ENCODE measurements at places on chromosomes 7 and 10. TPM values are rescaled to one million over a fixed set of nuclear protein-coding genes. Genes with fewer than 3 reads are reported as not detected.
A peak's percentile ranks its signal among the peaks of the same experiment; 100 is the strongest.

- DNase-seq, result no peak
These were observed 60.5 kb downstream of the SEMA3C start for GRCh38 chr7:80858141-80858903.

- DNase-seq, result no peak
These were observed 917.0 kb upstream of the GHITM start for GRCh38 chr10:83222300-83222699.

GRCh38 chr10:33453081-33454025 is 118.9 kb upstream of the NRP1 start:
- peak; percentile 76 for DNase-seq

- DNase-seq, result no peak
These were observed 5.8 kb downstream of the VSIR start for GRCh38 chr10:71767420-71768035.

- no peak for DNase-seq
These were observed 628 bp downstream of the HPSE2 start for GRCh38 chr10:99234791-99235657.

- DNase-seq, result peak; percentile 28
These were observed at the start of gene VWDE for GRCh38 chr7:12403287-12404181. VWDE (minus strand) TSS chr7:12403865; CDS start chr7:12403716, 149 bp downstream.

DNA sequence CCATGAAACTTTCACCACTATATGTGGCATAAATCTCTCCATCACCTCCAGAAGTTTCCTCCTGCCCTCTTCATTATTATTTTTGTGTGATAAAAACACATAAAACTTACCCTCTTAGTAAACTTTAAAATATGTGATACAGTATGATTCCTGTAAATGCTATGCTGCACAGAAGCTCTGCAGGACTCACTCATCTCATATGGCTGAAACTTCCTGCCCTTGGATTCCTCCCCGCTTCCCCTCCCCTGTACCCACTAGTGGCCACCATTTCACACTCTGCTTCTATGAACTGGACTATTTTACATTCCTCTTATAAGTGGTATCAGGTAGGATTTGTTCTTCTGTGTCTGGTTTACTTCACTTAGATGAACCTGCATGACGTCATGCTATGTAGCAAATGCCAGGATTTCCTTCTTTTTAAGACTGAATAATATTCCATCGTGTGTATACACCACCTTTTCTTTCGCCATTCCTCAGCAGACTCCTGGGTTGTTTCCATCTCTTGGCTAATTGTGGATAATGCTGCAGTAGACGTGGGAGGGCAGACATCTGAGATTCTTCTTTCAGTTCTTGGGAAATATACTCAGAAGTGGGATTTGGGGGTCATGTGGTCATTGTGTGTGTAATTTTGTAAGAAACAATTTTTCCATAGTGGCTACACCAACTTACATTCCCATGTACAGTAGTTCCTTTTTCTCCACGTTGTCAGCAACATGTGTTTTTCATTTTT is 335.2 kb downstream of the SDK1 start:
- no peak for DNase-seq

GRCh38 chr10:78925800-78926319 is 142.9 kb upstream of the ZMIZ1 start:
- peak; percentile 97 for DNase-seq

DNA sequence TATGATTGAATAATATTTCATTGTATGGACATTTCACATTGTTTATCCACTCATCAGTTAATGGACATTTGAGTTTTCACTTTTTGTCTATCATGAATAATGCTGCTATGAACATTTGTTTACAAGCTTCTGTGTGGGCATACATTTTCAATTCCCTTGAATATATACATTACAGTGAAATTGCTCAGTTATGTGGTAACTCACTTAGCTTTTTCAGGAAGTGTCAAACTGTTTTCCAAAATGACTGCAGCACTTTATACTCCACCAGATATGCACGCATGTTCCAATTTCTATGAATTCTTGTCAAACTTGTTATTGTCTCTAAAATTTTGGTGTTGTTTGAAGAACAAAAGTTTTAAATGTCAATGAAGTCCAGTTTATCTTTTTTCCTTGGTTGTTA is 401.2 kb downstream of the THSD7A start:
- DNase-seq, result no peak

- DNase-seq, result no peak
These were observed 573.2 kb downstream of the AUTS2 start for GRCh38 chr7:70171369-70171920.

GRCh38 chr7:46928719-46929118 is 653.2 kb downstream of the TNS3 start:
- DNase-seq, result no peak

DNA sequence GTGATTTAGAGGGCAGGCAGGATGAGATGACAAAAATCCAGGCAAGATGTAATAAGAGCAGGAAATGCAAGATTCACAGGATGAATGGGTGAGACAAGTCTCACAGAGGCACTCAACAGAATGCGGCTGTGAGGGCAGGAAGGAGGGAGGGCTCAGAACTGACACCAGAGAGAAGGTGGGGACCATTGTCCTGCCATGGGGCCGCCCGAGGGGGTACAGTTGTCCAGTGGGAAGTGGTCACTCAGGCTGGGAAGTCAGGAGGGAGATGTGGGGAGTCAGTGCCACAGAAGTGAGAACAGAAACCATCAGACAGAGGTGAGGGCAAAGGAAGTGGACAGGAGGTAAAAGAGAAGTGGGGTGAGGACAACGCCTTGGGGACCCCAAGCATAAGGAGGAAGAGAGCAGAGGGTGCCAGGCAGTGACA is 8.9 kb downstream of the HIP1 start:
- DNase-seq, result no peak

DNA sequence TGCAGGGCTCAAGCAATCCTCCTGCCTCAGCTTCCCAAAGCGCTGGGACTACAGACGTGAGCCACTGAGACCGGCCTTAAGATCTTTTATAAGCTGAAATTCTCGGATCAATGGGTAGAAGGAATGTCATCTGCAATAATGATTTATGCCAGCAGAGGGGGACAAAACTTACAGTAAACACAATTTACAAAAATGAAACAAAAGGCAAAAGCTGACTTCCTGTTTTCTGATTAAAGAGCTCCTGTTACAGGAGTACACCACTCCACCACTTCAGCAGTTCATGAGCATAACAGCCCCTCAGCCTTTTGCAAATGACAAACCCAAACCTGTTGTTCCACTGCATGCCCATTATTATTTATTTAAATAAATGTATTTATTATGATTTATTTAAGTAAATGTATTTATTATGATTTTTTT is 88.5 kb upstream of the ATP6V0A4 start:
- peak; percentile 40 for DNase-seq

- no peak for DNase-seq
These were observed 31.5 kb downstream of the INSIG1 start for GRCh38 chr7:155329225-155329624.

- DNase-seq, result peak; percentile 79
These were observed 288.7 kb downstream of the SDK1 start for GRCh38 chr7:3589752-3590151.

GRCh38 chr7:123789817-123790216 is 41.0 kb upstream of the WASL start:
- DNase-seq, result peak; percentile 62

- no peak for DNase-seq
These were observed 39.2 kb downstream of the CAMK2B start for GRCh38 chr7:44286182-44286617.

- peak; percentile 37 for DNase-seq
These were observed 51.7 kb downstream of the SVOPL start for GRCh38 chr7:138649506-138649905.

- no peak for DNase-seq
These were observed 623.6 kb upstream of the FZD8 start for GRCh38 chr10:36265741-36266140.

The NYAP1 gene
- 0.33 TPM for total RNA-seq

The CHN2 gene
- not detected for total RNA-seq

The AKR1C4 gene
- not detected for total RNA-seq

The FAM25A gene
- not detected for total RNA-seq

The ATG9B gene
- total RNA-seq, result under 0.01 TPM

The NME8 gene
- not detected for total RNA-seq

The PEX1 gene
- 14.4 TPM for total RNA-seq

The ADRB1 gene
- not detected for total RNA-seq

The IL2RA gene
- not detected for total RNA-seq

The ATOH7 gene
- not detected for total RNA-seq

The CHST15 gene
- 47.3 TPM for total RNA-seq
